ENCODE measurements at places on chromosomes 2 and 18. TPM values are rescaled to one million over a fixed set of nuclear protein-coding genes. Genes with fewer than 3 reads are reported as not detected.

The ARPC2 gene
- 161 TPM for total RNA-seq

The ATP6V1C2 gene
- total RNA-seq, result 0.09 TPM

DNA sequence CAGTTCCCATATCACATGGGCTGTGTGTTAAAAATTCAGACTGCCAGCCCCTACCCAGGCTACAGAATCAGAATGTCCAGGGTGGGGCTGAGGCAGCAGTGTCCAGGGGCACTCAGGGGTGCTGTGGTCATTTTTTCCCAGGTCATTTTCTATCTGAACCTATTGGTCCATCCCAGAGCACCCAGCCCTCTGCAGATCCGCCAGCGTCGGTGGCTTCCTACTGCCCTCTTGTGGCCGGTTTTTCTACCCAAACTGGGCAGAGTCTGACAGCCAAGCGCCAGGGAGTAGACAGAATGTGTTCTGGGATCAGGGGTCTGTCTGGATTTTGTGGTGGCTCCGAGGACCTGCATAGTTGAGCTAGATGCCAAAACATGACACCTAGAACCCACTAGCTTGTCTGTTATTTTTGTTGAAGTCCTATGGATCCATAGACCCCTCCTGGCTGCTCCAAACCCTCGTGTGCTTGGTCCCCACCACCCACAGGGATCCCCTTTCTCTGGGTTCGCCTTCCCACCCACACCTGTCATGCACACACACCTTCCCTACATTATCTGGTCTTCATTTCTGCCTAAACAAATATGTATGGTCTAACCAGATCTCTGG lies 34.1 kb upstream of the RMDN2 start:
- peak; percentile 81 for DNase-seq

The COLEC12 gene
- 6.6 TPM for total RNA-seq

DNA sequence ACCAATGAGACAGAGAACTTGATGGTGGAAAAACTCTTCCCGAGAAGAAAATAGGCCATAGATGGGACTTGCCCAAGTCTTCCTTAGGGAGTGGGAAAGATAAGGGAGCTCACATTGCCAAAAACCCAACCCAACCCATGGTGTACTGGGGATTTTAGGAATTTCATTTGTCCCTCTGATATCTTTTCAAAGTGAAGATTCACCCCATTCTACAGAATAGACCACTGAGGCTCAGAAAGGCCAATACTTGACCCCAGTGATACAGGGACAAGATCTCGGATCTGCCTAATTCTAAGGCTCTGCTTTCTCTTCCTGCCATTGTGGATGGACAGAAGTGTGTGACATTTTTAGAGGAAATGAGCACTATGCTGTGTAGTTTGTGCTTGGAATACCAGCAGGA lies 159.0 kb downstream of the MYCN start:
- no peak for DNase-seq

All from right cardiac atrium (tissue), 5 donors.